Activated naive CD8-positive, alpha-beta T cell treated with anti-CD3 and anti-CD28 coated beads, Interleukin-2, amount 50 U/mL, for 16 hours (primary cell): ENCODE measurements at places on chromosomes 3 and 15.

DNA sequence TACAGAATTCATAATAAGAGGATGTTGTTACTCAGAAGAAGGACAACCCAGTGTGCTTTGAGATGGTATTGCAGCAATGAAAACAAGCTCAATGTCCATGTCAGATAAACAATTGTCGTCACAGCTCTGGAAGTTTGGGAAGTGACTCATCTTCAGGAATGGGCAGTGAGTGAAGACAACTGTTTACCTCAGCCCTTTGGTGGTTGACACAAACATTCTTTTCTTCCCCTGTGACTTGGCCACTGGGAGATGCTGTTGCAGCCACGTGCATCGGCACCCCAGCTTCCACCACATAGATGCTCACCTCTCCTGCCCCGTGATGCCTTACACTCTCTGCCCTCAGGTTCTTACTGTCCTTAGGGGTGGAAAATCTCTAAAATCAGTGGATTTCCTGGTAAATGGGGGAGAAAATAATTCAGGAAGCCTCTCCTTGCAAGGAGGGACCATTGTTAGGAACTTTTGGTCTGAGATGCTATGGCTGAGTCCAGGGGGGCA lies 114.1 kb upstream of the GALNT15 start:
- DNase-seq = no peak

- DNase-seq = peak; percentile 47
Measured at GRCh38 chr3:13461169-13462124, 18.7 kb upstream of the HDAC11 start.

GRCh38 chr3:29919571-29919970 lies 638.7 kb downstream of the RBMS3 start:
- DNase-seq = no peak

DNA sequence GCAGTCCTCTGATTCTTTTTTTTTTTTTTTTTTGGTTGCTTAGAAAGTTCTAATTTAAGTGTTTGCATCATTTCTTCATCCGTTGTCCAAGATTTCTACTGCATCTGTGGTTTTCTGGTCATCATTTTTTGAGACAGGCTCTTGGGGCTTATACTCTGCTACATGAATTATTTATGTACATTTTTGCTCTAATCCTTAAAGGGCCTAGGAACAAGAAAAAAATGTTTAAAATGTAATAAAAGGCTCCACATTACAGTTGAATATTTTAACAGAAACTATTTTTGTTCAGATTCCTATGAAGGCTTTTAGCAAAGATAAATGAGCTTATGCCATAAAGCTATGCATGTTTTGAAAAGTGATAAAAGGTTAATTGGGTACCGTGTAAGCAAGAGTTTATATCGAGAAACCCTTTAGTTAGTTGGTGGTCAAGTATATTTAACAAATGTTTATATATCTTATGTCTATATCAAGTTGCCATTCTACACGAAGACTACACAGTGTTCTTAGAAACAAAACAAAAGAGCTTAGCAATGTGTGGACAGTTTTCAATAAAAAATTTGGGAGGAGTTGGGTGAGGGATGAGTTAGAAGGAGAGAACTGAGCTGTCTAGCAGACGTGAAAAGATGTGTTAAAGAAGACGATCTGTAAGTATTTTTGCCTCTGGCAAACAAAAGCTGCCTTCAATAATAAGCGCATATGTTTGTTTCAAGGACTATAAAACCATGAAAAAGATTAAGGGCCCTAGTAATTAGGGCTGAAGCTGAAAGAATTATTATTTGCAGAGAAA lies 563.6 kb upstream of the NAALADL2 start:
- DNase-seq = no peak

DNA sequence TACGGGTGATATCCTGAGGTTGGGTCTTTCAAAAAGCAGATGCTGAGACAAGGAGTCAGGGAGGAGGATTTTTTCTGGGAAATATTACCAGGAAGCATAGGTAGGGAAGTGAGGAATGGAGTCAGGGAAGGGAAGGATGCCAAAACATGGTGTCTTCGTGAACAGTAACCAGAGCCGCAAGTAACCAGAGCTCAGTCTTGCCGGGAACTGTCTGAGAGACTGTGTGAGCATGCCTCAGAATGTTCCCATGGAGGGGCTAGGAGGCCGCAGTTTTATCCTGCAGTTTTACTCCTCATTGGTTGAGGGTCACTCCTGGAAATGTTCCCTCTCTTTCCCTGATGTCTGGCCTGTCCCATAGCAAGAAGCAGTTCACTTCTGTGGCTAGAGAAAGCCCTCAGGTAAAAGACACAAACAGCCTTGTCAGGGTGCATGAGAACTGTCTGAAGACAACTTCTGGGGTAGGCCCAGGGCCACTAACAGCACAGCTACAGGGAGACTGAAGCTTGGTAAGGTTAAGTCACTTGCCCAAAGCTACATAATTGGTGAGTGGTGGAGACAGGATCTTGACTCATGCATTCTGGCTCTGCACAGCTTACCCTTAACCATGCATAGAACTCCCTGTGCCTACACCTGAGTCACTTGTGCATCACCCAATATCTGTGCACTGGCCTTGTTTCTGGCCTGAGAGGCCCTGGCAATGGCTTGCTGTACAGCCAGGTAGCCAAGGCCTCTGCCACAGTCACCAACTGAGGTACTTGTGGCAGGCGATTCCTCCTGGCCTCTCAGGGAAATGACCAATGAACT lies 76.3 kb upstream of the FRMD4B start:
- DNase-seq = no peak

GRCh38 chr3:185423178-185423577 lies 60.2 kb downstream of the MAP3K13 start:
- DNase-seq = no peak

DNA sequence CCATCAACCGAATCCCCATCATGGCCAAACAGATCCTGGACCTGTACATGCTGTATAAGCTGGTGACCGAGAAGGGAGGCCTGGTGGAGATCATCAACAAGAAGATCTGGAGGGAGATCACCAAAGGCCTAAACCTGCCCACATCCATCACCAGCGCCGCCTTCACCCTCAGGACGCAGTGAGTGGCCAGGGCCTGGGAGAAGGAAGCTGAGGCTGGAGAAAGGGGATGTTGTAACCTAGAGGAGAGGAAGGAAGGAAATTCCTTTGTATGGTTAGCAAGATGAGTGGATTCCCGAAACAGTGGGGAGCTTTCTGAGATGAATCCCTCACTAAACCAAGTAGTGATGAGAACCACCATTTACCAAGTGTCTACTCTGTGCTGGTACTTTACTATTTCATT lies 25.8 kb upstream of the CLK3 start:
- no peak for DNase-seq

GRCh38 chr15:70103880-70104626 lies 6.3 kb upstream of the TLE3 start:
- no peak for DNase-seq

DNA sequence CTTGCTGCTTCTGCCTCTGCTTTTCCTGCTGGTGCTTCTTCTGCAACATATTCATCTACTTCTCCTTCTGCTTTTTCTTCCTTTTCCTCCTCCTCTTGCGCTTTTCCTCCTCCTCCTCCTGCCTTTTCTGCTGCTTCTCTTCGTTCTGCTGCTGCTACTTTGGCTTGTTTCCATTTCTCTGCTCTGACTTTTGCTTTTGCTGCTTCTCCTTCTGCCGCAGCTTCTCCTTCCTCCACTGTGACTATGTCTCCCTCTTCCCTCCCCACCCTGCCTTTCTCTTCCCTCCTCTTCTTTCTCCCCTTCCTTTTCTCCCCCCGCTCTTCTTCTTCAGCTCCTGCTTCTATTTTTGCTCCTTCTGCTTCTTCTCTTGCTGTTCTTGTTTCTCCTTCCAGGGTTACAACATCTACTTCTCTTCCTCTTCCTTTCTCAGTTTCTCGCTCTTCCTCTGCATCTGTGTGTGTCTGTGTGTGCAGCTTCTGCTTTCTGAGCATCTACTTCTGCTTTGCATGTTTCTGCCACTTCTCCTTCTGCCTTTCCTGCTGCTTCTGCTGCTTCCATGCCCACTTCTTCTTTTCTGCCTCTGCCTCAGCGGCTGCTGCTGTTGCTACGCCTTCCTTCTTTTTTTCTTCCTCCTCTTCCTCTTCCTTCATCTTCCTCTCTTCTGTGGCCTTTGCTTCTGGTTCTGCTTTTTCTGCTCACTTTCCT lies 51.4 kb downstream of the FAM43A start:
- DNase-seq = no peak

DNA sequence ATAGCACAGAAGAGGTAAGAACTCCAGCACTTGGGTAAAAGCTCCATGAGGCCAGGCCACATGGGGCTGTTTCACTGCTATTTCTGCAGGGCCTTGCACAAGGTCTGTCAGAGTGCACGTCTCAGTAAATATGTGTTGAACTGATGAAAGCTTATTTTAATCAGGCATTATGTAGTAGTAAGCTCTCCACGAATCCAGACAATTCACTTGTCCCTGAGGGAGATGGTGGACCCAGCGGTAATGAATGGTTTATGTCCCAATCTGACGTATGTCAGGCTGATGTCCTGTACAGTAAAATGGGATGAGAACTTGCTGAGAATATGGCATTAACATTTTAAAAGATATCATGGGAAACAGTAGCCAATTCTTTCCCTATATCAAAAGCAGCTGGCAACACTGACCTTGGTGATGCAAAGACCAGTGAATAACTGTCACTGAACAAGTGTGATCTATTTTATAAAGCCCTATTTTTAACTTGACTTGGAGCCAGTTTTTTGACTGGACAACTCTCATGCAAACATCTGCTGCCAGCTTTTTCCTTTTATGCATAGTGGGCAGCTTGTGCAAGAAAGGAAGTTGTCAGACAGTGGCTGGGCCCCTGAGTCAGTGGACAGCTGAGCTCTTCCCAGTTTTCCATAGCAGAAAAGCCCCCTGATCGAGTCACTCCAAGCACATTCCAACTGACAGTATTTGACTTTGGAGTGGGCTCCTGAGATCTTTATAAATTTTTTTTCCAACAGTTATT lies 519.8 kb upstream of the MDFIC2 start:
- DNase-seq = no peak

DNA sequence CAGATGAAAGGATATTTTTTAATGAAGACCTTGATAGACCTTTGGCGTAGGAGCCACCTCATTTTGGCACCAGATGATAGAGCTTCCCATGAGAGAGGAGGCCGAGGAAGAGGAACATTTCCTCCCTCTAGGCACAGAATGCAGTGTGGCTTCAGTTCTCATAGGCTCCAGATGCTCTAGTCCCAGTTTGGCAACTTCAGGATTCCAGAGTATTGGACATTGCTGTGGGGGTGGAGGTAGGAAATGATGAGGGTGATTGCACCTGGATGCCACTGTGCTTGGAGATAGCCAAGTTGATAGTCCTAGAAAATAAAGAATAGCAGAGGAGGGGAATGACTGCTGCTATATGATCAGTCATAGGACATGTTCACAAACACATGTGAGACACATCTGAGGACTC lies 58.3 kb upstream of the KY start:
- no peak for DNase-seq

GRCh38 chr15:92062505-92062904 lies 209.0 kb downstream of the SLCO3A1 start:
- no peak for DNase-seq

GRCh38 chr15:66157507-66157906 lies 96.0 kb downstream of the MEGF11 start:
- no peak for DNase-seq

- no peak for DNase-seq
Measured at GRCh38 chr15:57704441-57704840, 2.1 kb upstream of the POLR2M start.

- DNase-seq = no peak
Measured at GRCh38 chr3:127457094-127457475, 133.4 kb downstream of the TPRA1 start.

- DNase-seq = no peak
Measured at GRCh38 chr3:142622405-142622804, 26.2 kb downstream of the PLS1 start.

- no peak for DNase-seq
Measured at GRCh38 chr15:42031198-42031915, 10.5 kb upstream of the PLA2G4E start.

DNA sequence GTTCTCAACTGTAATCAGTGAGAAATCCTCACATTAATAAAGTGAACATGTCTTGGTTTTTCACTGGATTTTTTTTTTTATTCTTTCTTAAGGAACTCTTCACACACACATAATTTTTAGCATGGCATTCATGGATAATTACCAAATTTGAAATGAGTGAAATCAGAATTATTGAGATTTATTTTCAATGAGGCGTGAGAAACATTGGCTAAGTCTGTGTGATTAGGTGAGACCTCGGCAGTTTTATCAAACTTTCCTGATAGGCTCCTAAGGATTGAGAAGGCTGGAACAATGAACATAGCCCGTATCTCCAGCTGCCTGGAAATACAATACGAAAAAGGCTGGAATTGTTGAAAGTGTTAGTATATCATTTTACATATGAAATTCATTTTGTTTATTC lies 35.5 kb downstream of the MDFIC2 start:
- DNase-seq = no peak

GRCh38 chr15:82130248-82130647 lies 84.4 kb upstream of the MEX3B start:
- DNase-seq = no peak

DNA sequence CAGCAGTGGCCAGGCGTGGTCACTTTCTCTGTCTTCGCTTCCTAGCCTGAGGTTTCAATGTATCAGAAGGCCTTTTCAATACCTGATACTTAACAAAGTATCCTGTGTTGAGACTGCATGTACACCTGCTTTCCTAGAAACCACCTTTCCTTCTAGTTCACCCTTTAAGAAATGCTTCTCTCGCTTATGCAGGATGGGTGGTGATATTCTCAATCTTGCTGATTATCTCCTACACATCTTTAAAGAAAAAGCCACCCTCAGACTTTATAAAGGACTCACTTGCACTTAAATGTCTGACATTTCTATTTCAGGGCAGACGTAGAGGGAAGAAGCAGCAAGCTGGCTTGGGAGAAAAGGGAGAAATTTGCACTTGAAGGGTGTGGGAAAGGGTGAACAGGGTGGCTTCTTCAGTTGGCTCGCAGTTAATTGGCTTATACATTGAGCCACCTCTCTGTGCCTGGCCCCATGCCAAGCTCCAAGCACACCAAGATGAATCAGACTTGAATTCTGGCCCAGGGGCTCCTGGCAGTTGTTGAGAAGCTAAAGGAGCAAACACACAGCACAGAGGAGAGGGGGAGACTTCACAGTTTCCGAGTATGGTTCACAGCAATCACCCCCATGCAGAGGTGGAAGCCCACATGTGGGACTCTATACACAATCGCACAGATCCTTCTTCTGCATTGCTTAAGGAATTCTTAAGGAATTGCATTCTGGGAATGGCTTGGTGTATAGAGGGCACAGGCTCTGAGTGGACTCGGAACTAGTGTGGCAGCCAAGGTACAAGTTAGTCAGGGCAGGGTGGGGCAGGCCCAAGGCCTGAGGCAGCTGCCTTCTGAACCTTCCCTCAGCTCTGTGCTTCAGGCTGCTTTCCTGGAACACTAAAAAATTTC lies 1.3 kb downstream of the ARL6IP5 start:
- DNase-seq = peak; percentile 54

DNA sequence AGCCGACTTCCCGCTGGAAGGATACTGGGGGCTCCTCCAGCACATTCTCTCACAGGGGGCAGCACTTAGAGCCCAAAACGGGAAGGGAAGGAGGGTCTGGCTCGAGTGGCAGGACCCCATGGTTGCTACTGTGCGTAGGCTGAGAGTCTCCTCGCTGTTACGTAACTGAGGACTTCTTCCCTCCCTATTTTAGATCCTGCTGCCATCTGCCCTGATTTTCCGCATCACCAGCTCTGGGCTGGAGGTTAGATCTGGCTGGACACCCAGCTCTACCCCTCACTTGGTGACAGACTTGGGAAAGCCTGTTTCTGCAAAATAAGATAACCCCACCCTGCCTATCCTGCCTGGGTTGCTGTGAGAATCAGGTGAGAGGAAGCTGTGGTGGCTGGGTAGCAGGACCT lies 47.7 kb downstream of the BDH1 start:
- no peak for DNase-seq

GRCh38 chr3:115111632-115112031 lies 35.5 kb downstream of the ZBTB20 start:
- no peak for DNase-seq
